ENCODE measurements at places on chromosomes 12 and 14.
A peak's percentile ranks its signal among the peaks of the same experiment; 100 is the strongest.

DNA sequence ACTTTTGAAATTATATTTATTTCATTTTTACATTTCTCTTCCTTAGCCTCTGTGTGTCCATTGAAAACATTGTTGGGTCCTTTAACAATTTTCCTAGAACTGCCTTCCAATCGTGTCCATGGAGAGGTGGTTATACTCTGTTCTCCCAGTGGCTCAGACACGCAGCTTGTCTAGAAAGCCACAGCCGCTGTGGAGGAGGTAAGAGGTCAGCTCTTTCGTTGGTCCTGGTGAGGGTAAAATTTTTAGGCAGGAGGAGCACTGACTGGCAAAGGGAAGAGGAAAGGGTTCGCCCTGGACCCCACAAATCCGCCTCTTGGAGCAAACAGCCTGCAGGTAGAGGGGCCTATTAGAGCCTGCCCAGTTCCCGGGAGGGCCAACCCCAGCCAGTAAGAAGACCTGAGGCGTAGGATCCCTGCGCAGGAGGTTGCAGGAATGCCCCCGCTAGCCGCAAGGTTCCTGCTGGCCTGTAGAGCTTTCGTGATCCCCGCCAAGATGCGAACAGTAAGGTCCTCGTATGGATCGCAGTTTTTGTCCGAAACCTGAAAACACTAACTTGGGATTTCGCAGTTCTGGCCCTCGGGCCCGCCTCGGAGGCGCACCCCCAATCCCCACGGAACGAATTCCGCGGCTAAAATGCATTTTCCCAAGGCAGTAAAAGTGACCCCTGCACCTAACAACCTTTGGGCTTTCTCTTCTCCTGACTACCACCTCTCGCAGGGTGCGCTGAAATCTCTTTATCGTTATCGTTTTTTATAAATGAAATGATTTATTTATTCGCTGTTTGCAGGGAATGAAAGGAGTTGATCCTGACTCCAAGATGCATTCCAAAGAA is 7.5 kb upstream of the PAX9 start:
- no peak for DNase-seq

GRCh38 chr12:95944108-95944704 is 1.1 kb downstream of the AMDHD1 start:
- DNase-seq = no peak

- DNase-seq = no peak
Observed at GRCh38 chr12:11578461-11578993, 70.9 kb upstream of the ETV6 start.

- DNase-seq = peak; percentile 57
Observed at GRCh38 chr12:47818467-47819137, 1.1 kb downstream of the HDAC7 start.

DNA sequence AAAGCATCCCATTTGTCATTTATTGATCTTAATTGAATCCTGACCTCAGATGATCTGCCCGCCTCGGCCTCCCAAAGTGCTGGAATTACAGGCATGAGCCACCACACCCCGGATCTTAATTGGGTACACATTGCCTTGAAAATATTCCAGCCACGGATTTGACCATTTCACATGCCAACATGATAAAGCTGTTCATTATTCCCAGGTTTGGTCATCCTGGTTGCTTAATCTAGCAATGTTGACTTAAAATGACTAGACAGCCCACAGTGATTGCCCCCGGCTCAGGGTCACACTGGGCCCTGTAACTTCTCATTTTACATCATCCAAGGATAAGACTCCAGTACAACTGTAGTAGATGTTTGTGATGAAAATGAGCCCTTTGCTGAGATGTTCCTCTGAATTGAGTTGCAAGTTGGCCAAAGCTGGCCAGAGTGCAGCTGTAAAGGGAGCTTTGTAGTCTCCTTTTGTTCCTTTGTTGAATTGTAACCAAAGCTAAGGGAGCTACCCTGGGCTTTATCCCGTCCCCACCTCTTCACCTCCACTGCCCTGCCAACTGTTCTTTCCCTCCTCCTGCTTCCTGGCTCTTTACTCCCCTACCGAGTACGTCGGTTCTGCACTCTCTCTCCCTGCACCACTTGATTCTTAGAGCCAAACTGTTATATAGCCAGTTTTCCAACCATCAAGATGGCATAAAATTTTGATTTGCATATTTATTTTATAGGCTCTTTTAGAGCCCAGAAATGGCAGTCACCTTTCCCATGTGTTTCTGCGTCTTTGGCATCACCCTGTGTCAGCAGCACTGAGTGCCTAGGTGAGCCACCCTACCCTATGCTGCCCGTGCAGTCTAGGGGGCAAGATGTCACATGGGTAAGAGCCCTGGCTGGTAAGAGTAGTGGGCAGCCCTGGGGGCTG is 141.3 kb upstream of the HIF1A start:
- no peak for DNase-seq

- DNase-seq = no peak
Observed at GRCh38 chr12:88518863-88519403, 61.3 kb downstream of the KITLG start.

- no peak for DNase-seq
Observed at GRCh38 chr14:79514700-79515099, 696.6 kb downstream of the DIO2 start.

- DNase-seq = no peak
Observed at GRCh38 chr12:82415402-82415801, 57.1 kb downstream of the METTL25 start.

DNA sequence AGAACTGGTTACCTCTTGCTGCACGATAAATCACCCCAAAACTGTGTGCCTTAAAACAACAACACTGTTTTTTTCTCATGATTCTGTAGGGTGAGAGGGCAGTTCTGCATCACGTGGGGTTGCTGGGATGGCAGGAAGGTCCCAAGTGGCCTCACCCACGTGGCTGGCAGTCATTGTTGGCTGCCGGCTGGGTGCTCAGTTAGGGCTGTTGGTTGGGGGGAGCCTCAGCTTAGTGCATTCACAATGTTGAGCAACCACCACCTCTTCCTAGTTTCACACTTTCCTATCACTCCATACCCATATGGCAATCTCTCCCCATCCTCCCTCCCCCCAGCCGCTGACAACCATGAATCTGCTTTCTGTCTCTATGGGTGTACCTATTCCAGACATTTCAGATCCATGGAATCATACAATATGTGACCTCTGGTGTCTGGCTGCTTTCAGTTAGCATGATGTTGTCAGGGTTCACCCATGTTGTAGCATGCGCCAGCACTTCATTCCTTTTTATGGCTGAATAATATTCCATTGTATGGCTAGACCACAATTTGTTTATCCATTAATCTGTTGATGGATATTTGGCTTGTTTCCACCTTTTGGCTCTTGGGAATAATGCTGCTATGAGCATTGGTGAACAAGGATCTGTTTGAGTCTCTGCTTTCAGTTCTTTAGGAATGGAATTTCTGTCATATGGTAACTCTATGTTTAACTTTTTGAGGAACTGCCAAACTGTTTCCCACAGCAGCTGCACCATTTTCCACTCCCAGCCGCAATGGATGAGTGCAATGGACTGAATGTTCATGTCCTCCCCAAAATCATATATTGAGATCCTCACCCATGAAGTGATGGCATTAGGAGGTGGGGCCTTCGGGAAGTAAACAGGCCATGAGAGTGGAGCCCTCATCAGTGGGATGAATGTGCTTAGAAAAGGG is 11.2 kb upstream of the POP5 start:
- no peak for DNase-seq

Measured in CD4-positive, alpha-beta T cell treated with Interferon alpha-2 for 1 hour (primary cell).